ENCODE measurements at places on chromosomes 7 and 10.

DNA sequence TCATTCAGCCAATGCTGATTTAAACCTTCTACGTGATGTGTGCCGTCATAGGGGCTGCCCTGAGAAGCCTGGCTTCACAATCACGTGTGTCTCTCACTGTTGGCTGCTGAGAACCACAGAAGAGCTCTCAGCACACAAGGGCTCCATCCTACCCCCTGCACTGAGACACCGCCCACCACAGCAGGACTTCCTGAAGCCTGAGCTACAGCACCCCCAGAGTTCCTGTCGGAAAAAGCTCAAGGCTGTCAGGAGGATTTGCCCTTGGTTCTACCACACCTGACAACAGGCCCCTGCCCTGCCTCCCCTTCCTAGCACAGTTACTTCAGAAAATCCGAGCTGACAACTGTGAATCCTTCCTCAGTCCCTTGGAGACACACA lies 191.9 kb downstream of the MAD1L1 start:
- DNase-seq, result no peak

- no peak for DNase-seq
Observed at GRCh38 chr10:110455446-110455845, 42.3 kb upstream of the DUSP5 start.

GRCh38 chr10:8725343-8725742 lies 670.9 kb downstream of the GATA3 start:
- DNase-seq, result no peak

DNA sequence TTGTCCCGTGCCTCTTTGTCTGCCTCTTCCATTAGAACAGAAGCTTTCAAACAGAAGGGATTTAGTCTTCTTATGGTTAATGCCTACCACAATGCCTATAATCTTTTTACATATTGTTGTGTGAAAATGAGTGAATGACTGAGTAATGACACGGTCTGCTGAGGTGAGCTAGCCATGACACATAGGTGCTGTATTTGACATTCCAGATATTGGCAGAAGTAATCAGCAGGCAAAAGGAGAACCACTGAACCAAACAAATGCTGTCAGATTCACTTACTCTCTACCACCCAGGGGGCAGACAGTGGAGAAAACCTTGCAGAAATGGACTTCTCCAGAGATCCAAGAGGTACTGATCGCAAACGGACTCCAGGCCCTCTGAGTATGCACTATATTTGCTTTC lies 377.2 kb upstream of the VWC2 start:
- DNase-seq, result no peak

GRCh38 chr7:113464096-113464855 lies 345.9 kb upstream of the SMIM30 start:
- no peak for DNase-seq
